EL (cell line): ENCODE measurements at places on chromosomes 5 and 9.
A peak's percentile ranks its signal among the peaks of the same experiment; 100 is the strongest.

GRCh38 chr5:119009131-119009530 lies 20.8 kb upstream of the DTWD2 start:
- no peak for DNase-seq

- DNase-seq = no peak
These were observed 237.3 kb downstream of the CDH10 start for GRCh38 chr5:24407466-24407865.

- DNase-seq = peak; percentile 94
These were observed 6.2 kb upstream of the SPINK4 start for GRCh38 chr9:33233626-33234342.

- DNase-seq = no peak
These were observed 446.7 kb downstream of the IRX1 start for GRCh38 chr5:4042311-4042710.

- no peak for DNase-seq
These were observed 111.1 kb downstream of the VAV2 start for GRCh38 chr9:133880851-133881661.

DNA sequence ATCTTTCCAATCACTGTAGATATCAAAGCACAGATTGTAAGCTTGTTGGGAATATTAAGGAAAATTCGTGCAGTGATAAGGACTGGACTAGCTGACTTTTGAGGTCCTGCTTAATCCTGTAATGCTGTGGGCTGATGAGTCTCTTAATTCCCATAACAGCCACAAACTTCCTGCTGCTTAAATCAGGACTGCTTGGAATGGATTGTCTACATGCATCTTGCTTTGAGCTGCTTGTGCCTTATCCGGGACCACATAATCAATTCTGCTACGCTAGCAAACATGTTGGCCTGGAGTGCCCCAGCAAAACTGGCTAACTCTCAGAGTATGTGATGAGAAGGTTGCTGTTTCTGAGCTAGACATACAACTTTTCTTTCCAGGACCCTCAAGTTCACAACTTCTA lies 79.6 kb downstream of the SNCAIP start:
- no peak for DNase-seq

GRCh38 chr5:113082547-113082905 lies 105.9 kb downstream of the DCP2 start:
- no peak for DNase-seq

DNA sequence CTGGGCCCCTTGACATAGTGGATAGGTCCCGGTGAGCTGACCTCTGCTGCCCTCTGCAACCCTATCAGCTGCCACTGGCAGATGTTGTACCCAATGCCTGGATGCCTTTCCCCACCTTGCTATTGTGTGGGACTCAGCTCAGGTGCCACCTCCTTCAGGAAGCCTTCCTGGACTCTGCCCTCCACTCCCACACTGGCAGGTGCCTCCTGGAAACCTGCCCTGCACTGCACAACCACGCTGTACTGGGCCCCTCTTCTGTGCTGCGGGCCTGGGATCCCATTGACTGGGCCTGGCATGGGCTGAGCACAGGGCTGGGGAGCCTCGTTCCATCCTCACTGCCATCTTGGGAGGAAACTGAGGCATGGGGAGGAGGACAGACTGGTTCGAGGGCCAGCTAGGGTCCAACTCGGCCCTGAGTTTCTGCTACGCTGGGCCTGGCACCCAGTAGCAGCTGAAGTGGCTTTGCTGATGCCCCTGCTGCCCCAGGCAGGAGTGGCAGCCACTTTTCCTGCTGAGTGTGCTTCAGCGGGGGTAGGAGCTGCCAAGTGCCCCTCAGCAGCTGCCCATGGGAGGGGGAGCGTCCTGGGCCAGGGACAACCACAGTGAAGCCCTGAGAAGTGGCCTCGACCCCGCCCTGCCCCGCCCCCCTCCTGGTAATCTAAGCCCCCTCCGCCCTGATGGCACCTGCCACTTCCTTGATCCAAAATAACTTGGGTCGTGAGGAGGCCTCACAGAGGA lies 1.3 kb downstream of the AK1 start:
- no peak for DNase-seq

DNA sequence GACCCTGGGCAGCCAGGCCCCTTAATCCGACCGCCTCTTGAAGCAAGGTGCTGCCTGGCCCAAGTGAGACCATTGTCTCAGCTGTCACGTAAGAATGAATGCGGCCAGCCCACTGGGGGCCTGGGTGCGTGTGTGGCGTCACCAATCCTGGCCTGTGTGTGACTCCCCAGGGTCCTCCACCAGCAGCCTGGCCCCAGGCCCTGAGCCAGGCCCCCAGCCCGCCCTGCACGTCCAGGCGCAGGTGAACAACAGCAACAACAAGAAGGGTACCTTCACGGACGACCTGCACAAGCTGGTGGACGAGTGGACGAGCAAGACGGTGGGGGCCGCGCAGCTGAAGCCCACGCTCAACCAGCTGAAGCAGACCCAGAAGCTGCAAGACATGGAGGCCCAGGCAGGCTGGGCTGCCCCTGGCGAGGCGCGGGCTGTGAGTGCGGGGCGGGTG lies 124.2 kb downstream of the WNK2 start:
- DNase-seq = no peak

- no peak for DNase-seq
These were observed 45.8 kb downstream of the PLPP7 start for GRCh38 chr9:131335368-131335755.

- no peak for DNase-seq
These were observed 23.0 kb downstream of the AMBP start for GRCh38 chr9:114055061-114055460.

DNA sequence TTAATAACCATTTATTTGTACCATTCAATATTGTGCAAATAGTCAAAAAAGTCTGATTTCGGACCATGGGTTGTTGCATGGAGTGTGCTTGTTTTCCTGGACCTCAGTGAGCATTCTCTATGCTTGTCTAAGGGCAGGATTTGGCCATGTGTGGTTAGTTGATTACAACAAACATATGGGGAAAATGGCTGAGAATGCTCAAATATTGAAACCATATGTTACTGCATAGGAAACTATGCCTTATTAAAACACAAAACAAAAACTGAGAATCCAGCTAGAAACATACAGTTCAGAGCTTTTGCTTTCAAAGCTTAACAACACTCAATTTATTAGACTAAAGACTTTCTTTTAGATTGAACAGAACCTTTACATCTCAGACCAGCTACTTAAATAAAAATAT lies 928.3 kb downstream of the NR2F1-AS1 start:
- DNase-seq = peak; percentile 16

DNA sequence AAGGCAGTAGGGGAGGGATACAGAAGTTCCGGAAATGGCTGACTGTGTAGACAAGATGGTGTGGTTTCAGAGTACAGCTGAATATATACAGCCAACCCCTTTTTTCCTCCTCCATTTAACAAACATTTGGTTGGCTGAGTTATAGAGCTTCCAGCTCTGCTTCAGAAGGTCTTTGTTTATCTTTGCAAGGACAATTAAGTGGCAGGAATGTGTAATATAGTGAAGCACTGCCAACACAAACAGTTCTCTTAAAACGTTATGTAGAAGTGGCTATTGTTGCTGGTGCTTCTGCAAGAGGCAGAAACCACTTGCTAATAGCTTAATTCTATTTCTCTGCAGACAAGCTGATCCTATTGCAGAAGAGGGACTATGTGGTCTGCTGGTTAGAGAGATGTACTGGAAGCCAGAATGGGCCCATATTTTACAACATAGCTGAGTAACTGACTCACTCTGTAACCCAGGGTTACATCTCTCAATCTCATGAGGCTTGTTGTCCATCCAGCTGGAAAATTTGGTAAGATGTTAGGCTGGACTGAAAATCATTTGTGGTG lies 62.7 kb upstream of the OSMR start:
- DNase-seq = peak; percentile 94
